ENCODE measurements at places on chromosomes 12 and 14.

DNA sequence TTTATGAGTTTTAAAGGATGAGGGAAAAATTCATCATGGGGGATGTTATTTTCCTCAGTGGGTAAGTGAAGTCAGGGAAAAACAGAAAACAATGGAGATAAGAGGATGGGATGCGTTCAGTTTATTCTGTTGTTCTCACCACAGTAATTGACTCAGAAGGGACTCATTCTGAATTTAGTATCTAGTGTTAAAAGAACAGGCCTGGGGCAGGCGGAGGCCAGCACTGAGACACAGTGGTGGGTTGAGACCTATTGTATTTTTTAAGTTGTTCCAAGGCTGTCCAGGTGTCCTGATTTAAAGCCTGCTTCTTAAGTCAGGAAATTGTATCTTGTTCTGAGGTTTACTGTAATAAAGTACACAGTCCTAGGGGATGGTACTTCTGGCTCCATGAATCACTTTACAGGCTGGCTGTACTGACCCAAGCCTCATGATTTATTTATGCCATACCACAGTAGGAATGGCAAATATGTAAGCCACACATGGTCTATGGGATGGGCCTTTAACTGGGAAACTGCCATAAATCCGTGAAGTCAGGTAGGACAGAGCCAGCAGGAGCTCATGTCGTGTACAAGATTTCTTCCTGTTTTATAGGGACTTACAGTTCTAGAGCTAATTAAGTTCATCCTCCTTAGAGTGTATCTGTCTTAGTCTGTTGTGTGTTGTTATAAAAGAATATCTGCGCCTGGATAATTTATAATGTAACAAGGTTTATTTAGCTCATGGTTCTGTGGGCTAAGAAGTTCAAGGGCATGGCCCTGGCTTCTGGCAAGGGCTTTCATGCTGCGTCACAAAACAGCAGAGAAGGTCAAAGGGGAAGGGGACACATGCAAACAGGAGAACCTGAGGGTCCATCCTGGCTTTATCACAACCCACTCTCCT is 244.1 kb downstream of the FBXL14 start:
- DNase-seq = no peak

GRCh38 chr12:117580015-117580717 is 218.7 kb upstream of the NOS1 start:
- no peak for DNase-seq

GRCh38 chr12:109910969-109911348 is 10.9 kb downstream of the TCHP start:
- peak; percentile 63 for DNase-seq

GRCh38 chr12:6868211-6869048 is 1.1 kb downstream of the TPI1 start:
- no peak for DNase-seq

- DNase-seq = no peak
Measured at GRCh38 chr12:47236109-47236714, 156.5 kb upstream of the AMIGO2 start.

GRCh38 chr12:121017966-121018491 is 1.7 kb upstream of the C12orf43 start:
- DNase-seq = no peak

DNA sequence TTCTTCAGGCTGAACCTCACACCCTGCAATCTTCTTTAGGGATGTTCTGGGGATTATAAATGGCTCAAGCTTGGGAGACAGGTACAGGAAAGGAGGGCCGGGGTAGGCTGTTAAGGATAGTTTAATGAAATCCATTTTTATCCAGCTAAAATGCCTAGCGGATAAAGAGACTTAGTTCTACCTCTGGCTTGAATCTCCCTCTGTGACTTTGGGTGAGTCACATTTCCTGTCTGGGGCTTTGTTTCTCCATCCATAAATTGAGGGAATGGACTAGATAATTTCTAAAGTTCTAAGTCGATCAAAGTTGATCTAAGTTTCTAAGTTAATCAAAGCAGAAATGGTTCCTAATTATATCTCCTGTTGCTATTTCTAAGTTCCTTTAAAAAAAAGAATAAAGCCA is 319.6 kb upstream of the E2F7 start:
- no peak for DNase-seq

DNA sequence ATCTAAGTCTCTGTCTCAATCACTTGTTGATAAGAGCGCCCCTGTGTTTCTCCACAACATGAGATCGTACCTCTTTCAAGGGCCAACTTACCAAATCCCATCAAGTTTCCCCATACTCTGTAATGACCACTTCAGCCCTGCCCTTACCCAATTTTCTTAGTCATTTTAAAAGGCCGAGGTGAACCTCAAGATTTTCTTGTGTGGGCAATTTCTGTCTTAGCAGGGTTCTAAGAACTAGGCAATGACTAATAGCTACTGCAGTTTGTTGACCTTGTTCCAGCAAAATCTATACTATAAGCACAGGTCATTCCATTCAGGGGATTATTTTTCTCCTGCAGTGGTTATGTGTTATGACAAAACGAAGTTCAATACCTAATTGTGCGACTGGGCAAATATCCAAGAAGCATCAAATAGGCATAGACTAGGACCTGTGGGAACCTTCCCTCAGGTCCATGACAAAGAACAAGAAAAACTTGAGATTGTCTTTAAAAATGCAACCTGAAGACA is 359.8 kb downstream of the PCNX1 start:
- DNase-seq = no peak

- DNase-seq = no peak
Measured at GRCh38 chr12:106585521-106586277, 2.9 kb downstream of the RFX4 start.

- DNase-seq = no peak
Measured at GRCh38 chr14:96086032-96086431, 46.9 kb downstream of the C14orf132 start.

- DNase-seq = no peak
Measured at GRCh38 chr14:79971330-79971729, 240.0 kb downstream of the DIO2 start.

- DNase-seq = no peak
Measured at GRCh38 chr12:27960821-27961220, 11.7 kb downstream of the PTHLH start.

GRCh38 chr12:15754233-15754632 is 35.0 kb downstream of the EPS8 start:
- DNase-seq = no peak

GRCh38 chr14:71472356-71473340 is 459.6 kb upstream of the RGS6 start:
- DNase-seq = no peak

- DNase-seq = no peak
Measured at GRCh38 chr12:132651444-132652100, 33.0 kb downstream of the P2RX2 start.

GRCh38 chr14:33717866-33718265 is 233.0 kb downstream of the EGLN3 start:
- no peak for DNase-seq

- DNase-seq = no peak
Measured at GRCh38 chr14:25349269-25349668, 299.3 kb upstream of the STXBP6 start.

DNA sequence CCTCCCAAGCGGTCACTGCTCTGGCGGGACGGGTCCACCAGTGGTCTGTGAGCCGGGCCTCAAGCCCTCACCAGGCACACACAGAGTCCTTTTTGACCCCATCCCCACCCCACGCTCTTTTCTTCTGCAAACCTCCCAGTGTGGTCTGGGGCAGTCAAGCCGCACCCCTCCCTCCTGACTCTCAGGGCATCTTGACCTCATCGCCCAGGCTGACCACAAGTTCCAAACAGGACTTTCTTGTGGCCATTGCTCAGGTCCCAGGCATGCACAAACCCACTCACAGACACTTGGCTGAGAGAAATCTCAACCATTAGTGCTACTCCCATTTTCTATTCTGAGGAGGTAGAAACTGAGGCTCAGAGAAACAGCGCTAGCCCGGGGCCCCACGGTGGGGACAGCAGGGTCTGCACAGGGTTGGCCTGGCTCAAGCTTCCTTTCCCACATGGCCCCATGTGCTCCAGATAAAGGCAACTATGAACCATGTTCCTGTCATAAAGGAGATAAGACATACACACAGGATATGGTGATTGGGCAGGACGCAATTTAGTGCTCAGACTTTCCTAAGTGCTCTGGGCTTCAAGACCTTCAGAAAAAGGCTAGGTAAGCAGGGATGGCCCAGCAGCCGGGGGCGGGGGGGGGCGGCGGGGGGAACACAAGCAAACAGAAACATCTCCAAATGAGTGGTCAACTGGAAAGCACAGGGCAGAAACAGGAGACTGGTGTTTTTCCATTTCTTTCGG is 69.6 kb downstream of the ITPK1 start:
- no peak for DNase-seq

DNA sequence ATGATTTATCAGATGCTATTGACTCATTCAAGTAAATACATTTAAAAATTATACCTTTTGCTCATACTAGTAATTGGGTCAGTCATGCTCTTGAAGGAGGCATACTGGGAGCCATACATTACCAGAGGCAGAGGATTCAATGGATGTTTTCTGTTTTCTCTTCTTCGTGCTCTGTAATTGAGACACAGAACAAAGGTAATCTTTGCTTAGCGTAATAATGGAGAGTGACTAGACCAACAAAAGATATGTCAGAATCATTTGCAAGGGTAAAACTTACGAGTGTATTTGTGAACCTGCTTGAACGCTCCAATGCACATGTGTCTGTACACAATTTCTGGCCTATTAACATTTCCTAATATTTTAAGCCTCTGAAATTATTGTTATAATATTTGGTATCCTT is 296.4 kb downstream of the FOXG1 start:
- no peak for DNase-seq

DNA sequence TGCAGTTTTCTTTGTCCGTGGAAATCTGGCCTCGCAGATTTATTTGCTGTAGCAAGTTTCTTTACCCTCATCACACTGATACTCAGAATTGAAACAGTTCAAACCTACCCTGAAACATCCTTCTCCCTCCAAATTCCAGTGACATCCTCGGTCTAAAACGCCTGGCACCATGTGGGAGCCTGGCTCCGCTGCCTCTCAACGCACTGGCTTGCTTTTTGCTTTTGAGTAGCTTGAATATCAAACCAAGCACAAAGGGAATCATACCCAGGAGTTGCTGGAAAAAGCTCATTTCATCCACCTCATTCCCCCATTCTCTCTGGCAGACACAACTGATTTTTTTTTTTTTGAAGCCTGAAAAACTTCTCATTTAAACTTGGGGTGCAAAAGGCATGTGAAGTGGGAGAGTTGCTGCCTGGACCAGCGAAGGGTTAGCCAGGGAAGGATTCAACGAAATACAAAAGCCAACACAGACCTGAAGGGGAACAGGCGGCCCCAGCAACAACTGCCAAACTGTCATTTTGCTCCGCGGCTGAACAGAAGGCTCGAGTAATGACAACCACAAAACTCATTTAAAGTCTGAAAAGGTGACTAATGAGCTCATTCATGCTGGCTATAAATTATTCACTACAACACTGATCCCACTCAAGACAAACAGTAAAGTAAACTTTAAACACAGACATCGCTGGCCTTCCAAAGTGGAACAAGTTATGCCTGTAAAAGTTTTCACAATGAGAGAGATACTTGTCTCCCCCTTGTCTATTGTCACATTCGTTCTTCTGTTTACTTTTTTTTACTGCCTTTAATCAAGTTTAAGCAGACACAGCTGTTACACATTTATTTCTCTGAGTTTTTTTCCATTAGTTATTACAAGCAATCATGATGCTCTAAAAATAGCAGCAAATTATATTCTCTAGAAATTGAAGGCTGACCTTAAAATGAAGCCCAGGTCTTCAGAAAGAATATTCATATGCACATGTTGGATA is 12.5 kb upstream of the FOXN3 start:
- DNase-seq = no peak

DNA sequence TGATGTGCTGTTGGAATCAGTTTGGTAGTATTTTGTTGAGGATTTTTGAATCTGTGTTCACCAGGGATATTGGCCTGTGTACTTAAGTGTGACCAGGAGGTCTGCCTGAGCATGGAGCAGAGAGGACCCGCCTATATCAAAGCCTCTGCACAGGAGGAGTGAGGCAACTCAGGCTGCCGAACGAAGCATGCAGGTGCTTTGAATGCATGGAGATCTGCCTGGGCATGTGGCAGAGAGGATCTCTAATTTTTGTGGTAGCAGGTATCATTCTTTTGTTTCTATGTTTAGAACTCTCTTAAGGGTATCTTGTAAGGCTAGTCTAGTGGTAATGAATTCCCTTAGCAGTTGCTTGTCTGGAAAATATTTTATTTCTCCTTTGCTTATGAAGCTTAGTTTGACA is 26.9 kb downstream of the RAB3IP start:
- DNase-seq = no peak

- no peak for DNase-seq
Measured at GRCh38 chr12:91316907-91317269, 134.3 kb upstream of the DCN start.

- no peak for DNase-seq
Measured at GRCh38 chr12:15702276-15702675, 86.9 kb downstream of the EPS8 start.

DNA sequence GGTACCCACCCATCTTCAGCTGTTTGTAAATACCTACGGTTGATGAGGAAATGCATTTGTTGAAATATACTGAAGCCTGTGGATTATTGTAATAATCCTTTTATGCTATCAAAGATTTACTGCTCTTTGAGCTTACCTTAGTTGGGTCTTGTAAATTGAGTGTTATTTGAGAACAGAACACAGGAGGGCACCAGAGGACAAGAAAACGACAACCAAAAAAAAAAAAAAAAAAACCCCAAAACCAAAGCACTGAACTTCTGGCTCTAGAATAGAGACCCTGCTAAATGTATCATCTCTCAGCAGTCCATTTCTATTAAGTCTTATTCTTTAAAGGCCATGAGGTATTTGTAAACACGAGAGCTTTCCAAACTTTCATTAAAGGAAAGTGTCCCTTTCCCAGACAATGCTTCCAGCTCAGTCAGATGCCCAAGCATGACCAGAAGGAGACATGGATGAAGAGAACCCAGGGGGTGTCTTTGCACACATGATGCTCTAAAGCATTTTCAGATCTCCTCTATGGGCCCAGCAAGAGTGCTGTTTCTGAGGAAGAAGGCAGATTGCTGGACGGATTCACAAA is 763.9 kb downstream of the NRXN3 start:
- DNase-seq = no peak

- DNase-seq = no peak
Measured at GRCh38 chr12:122318607-122319605, 52.6 kb upstream of the VPS33A start.

DNA sequence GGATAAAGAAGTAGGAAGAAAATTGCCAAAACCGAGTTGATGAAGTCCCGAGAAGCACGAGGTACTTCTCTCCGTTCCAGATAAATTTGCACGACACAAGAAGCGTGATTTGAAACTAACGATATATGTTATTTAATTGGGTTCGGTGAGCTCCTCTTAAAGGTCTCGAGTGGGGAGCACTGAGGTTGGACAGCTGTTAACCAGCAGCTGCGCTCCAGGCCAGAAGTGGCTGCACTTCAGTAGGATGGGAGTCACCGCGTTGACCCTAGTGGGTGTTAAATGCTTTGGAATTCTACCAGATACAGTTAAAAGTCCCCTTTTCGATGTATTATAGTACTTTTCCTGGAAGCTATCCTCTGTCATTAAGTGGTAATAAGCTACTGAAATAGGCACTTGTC is 953 bp upstream of the DCAF5 start:
- no peak for DNase-seq

- no peak for DNase-seq
Measured at GRCh38 chr12:89129167-89129870, 223.0 kb downstream of the DUSP6 start.

GRCh38 chr12:71240946-71241345 is 83.1 kb upstream of the TSPAN8 start:
- DNase-seq = no peak
